ENCODE measurements at places on chromosomes 6 and 20. TPM values are rescaled to one million over a fixed set of nuclear protein-coding genes. Genes with fewer than 3 reads are reported as not detected.

- no peak for DNase-seq
Observed at GRCh38 chr6:158191761-158192160, 23.6 kb downstream of the GTF2H5 start.

GRCh38 chr6:98985391-98985790 is 37.6 kb upstream of the FBXL4 start:
- DNase-seq: no peak

The BPIFB1 gene
- total RNA-seq: not detected

The ZC2HC1B gene
- total RNA-seq: not detected

The ADAM33 gene
- total RNA-seq: not detected

All from activated naive CD4-positive, alpha-beta T cell treated with anti-CD3 and anti-CD28 coated beads, Interleukin-2, amount 50 U/mL, for 72 hours (primary cell).